AG04450 (cell line): ENCODE measurements at places on chromosomes 3 and 15. TPM values are rescaled to one million over a fixed set of nuclear protein-coding genes. Genes with fewer than 3 reads are reported as not detected.
A peak's percentile ranks its signal among the peaks of the same experiment; 100 is the strongest.

DNA sequence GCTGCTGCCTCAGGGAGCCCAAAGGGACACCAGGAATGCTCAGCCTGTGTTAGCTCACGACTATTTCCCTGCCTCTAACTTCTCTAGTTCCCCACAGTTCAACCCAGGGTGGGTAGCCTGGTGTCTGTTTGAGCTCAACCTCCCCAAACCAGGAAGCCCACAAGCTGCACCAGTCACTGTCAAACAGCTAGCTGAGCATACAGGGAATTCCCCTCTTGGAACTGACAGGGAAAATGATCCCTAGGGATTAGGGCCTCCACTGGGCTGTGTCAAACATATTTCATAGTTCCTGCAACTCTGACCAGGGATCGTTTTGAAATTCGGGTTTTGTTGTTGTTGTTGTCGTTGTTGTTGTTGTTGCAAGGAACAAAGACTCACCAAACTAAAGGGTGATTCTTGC is 147.1 kb upstream of the ICE2 start:
- no peak for DNase-seq

DNA sequence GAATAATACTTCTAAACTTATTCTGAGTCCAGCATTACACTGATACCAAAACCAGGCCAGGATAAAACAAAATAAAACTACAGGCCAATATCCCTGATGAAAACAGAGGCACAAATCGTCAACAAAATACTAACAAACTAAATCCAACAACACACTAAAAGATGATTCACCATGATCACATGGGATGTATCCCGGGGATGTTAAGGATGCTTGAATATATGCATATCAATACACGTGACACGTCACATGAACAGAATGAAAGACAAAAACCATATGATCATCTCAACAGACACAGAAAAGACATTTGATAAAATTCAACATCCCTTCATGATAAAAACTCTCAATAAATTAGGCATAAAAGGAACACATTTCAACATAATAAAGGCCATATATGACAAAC is 91.5 kb downstream of the CSNK1G1 start:
- DNase-seq, result no peak

GRCh38 chr3:21718161-21718765 is 32.7 kb downstream of the ZNF385D start:
- DNase-seq, result peak; percentile 84

DNA sequence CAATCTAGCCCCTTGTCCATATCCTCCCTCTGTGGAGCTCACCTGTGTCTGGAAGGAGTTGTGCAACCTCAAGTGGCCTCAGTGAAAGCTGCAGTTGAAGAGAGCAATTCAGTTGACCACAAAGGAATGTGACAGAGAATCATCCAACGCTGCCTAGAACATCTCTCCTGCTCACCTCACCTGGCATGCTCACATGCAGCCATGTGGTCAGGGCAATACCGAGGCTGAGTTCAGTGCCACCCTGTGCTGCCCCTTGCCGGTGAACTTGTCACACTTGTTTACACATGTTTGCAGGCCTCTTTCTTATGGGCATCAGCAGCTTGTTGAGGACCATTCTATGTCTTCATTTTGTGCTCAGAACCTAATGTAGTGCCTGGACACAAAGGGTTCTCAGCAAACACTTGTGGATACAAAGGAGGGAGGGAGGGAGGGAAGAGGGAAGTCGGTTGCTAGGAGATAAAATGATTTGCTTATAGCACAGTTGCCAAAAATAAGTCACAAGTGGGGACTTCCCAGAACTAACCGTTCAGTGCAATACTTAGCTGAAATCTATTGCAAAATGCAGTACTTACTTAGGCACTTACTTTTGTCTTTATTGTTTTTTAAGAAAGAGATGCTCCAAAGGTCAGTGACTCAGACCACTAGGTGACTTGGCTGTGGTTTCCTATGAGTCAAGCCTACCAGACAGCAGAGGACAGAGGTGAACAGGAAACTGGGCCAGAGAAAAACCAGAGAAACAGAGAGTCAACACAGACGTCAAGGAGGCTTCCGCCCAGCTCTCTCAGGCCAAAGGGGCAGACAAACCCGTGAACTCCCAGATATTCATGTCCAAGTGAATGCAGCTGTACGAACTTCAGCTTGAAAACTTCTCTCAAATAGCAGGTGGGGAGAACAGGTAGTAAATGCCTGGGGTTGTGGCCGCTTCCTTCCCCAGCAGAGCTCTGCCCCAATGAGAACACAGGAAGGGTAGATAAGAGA is 227.8 kb upstream of the CTNNB1 start:
- DNase-seq, result peak; percentile 65

DNA sequence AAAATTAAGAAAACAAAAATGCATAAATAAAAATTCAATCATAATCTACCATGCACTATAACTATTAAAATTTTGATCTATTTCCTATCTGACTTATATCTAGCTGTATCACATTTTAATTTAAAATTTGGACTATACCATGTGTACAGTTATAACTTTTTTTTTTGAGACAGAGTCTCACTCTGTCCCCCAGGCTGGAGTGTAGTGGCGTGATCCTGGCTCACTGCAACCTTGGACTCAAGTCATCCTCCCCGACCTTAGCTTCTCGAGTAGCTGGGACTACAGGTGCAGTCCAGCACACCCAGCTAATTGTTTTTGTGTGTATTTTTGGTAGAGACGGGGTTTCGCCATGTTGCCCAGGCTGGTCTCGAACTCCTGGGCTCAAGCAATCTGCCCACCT is 119.9 kb downstream of the ADAM10 start:
- DNase-seq, result no peak

DNA sequence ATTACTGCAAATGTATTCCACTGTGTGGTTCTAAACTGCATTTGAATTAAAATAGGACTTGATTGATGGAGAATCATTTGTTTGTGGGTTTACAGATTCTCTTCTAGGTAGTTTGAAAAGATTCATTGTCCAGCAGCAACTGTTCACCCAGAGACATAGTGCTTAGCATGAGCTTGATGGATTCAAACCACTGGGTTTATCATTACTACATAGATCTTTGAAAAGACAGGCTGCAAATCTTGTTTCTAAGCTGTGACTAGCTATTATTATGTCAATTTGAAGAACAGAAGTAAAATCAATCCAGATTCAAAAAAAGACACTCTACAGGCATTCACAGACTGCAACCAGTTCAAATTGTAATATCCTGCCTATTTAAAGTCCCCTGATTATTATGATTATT is 49.8 kb downstream of the MBNL1 start:
- DNase-seq, result no peak

Gene CSPG4
- polyA plus RNA-seq, result 5.8 and 8.4 TPM in 2 replicates

GRCh38 chr3:188051801-188052168 is 102.2 kb upstream of the LPP start:
- no peak for DNase-seq

- DNase-seq, result no peak
These were observed 216.5 kb downstream of the SNRPN start for GRCh38 chr15:25171111-25171811.

DNA sequence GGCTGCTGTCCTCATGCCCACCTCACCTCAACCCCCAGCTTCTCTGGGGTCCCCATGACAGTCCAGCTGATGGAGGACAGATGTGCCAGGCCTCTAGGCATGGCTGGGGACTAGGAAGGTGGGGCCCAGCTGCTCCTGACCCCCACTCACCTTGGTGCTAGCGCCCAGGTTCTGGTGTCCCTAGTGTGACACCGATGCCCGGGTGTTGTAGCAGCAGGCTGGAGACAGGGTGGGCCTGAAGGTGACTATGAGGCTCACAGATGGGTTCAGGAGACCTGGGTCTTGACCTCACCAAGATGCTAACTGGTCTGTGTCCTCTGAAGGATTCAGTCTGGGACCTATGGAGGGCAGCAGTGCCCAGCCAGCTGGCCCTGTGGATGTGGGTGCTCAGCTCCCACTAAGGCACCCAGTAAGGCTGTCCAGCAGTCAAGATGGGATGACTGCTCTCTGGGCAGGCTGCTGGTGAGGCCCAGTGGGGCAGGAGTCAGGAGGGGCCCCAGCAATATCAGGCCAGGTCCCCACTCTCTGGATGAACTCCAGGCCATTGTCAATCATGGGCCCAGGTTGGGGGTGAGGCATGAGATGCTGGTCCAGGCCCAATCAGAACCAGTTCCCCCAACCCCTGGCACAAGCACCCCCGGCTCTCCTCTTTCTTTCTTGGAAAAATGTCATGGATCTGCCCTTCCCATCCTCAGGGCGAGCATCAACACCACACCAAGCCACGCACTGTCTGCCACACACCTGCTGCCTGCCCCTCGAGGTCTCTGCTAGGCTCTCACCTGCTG is 33.0 kb downstream of the ALDH1L1 start:
- no peak for DNase-seq

- no peak for DNase-seq
These were observed 2.6 kb upstream of the ULK3 start for GRCh38 chr15:74845581-74845980.

- DNase-seq, result no peak
These were observed 1087.1 kb upstream of the ALCAM start for GRCh38 chr3:104279617-104280016.

Gene CASR
- polyA plus RNA-seq, result not detected in 2 replicates

GRCh38 chr3:29936054-29936453 is 655.2 kb downstream of the RBMS3 start:
- DNase-seq, result no peak

Gene DNAJA4
- polyA plus RNA-seq, result 2.1 and 2.5 TPM in 2 replicates

Gene PLSCR5
- not detected in 2 replicates for polyA plus RNA-seq

Gene C2CD4A
- not detected in 2 replicates for polyA plus RNA-seq

DNA sequence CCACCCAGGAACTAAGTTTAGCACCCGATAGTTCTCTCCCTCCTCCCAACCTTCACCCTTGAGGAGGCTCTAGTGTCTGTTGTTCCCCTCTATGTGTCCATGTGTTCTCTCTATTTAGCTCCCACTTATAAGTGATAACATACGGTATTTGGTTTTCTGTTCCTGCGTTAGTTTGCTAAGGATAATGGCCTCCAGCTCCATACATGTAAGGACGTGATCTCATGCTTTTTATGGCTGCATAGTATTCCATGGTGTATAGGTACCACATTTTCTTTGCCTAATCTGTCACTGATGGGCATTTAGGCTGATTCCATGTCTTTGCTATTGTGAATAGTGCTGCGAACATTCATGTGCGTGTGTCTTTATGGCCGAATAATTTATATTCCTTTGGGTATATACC is 66.9 kb upstream of the TRA2B start:
- no peak for DNase-seq

GRCh38 chr15:80234883-80235282 is 17.1 kb downstream of the CTXND1 start:
- DNase-seq, result no peak

DNA sequence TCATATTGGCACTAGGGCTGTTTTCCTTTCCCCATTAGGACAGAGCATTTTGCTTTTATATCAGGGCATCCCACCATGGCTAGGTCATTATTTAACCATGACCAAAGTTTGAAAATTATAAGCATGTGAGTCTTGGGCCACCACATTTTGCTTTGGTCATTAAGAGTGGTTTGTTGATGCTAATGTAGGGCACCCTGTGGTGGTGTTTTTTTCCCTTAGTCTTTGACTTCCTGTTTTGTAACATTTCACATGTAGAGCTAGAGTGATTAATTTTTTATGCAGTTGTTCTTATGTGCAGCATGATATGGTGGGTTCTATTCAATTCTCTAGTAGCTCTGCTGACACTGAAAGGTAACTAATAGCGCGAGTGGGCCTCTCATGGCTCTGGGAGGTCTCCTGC is 249.6 kb upstream of the ROBO1 start:
- no peak for DNase-seq

GRCh38 chr15:68798346-68799094 is 22.2 kb downstream of the ANP32A start:
- no peak for DNase-seq

Gene TTC23
- polyA plus RNA-seq, result 7.2 and 12.9 TPM in 2 replicates

DNA sequence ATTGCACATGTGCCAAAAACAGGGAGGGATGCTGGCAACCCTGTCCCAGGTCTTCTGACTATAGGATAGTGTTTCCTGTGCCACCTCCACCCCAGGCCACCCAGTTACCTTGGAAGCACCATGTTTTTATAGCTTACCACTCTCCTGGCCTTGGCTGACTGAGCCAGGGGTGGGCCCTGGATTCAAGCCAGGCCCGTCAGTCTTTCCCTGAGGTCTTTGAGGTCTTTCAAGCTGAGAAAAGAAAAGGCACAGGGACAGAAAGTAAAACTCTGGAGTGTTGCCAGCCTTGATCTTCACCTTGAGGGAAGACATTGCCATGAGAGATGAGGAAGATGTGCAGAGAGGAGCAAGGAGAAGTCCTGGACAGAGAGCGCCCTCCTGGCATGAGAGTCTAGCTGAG is 46.3 kb downstream of the SYNM start:
- DNase-seq, result no peak

Gene RLBP1
- polyA plus RNA-seq, result not detected in 2 replicates

DNA sequence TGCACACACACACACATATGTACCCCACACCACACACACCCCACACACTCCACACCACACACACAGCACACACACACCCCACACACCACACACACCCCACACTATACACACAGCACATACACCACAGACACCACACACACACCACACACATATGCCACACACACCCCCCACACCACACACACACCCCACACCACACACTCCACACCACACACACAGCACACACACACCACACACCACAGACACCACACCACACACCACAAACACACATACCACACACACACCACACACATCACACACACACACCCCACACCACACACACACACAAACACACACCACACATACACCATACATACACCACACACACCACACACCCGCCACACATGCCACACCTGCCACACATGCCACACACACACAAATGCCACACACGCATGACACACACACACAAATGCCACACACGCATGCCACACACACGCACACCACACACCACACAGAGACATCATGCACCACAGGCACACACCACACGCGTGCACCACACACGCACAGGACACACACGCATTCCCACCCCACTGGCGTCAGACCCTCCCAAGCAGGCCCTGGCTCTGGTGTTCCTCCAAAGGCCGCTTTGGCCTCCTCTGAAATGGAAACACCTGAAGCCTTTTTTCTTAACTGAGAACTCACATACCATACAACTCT is 15.7 kb downstream of the CHST13 start:
- DNase-seq, result no peak

- no peak for DNase-seq
These were observed 21.8 kb downstream of the TRIM42 start for GRCh38 chr3:140699516-140700231.

Gene SATB1
- 11.5 and 12.3 TPM in 2 replicates for polyA plus RNA-seq

Gene SLC24A1
- polyA plus RNA-seq, result 5.5 TPM in 2 replicates

DNA sequence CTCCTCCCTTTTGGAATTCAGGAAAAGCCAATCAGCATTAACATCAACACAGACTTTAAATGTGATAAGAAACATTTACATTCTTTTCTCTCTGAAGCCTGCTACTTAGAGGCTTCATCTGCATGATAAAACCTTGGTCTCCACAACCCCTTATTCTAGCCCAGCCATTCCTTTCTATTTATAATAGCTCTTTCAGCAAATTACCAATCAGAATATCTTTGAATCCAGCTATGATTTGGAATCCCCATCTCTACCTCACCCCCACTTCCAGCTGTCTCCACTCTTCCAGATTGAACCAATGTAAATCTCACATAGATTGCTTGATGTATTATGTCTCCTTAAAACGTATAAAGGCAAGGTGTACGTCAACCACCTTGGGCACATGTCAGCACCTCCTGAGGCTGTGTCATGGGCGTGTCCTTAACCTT is 139.7 kb downstream of the TUSC7 start:
- no peak for DNase-seq

Gene CAND2
- polyA plus RNA-seq, result 5.8 and 7.3 TPM in 2 replicates
